Type B pancreatic cell (in vitro differentiated cells): ENCODE measurements at places on chromosomes 13 and 19. TPM values are rescaled to one million over a fixed set of nuclear protein-coding genes. Genes with fewer than 3 reads are reported as not detected.

The VSIG10L gene
- total RNA-seq, result 2.4 and 5.9 TPM in 2 replicates

The ZNF763 gene
- 4.8 and 5.0 TPM in 2 replicates for total RNA-seq

The IL12RB1 gene
- total RNA-seq, result not detected in 2 replicates

The CLEC17A gene
- total RNA-seq, result not detected in 2 replicates

The NALCN gene
- total RNA-seq, result 0.70 and 1.8 TPM in 2 replicates

The ATP4B gene
- total RNA-seq, result 2.0 and 26.7 TPM in 2 replicates

The PNMA8C gene
- total RNA-seq, result 0.10 and 2.0 TPM in 2 replicates

The MBD3L2 gene
- total RNA-seq, result not detected in 2 replicates

The ZNF737 gene
- total RNA-seq, result 22.1 and 29.1 TPM in 2 replicates

The SIGLEC5 gene
- not detected in 2 replicates for total RNA-seq
